ENCODE measurements at places on chromosomes 6 and 20. TPM values are rescaled to one million over a fixed set of nuclear protein-coding genes. Genes with fewer than 3 reads are reported as not detected.

CGA gene
- total RNA-seq = not detected

ADAT2 gene
- 4.4 TPM for total RNA-seq

LST1 gene
- total RNA-seq = not detected

IL17A gene
- total RNA-seq = not detected

SLC35D3 gene
- total RNA-seq = not detected

IER3 gene
- total RNA-seq = 201 TPM

CRIP3 gene
- not detected for total RNA-seq

RAD21L1 gene
- not detected for total RNA-seq

ECT2L gene
- not detected for total RNA-seq

DNMT3B gene
- total RNA-seq = 18.7 TPM

COL19A1 gene
- not detected for total RNA-seq

NR2E1 gene
- total RNA-seq = not detected

ARMC12 gene
- total RNA-seq = 0.89 TPM

PPP1R16B gene
- total RNA-seq = not detected

ZC2HC1B gene
- total RNA-seq = not detected

ZC3H12D gene
- total RNA-seq = not detected

CD83 gene
- 1.1 TPM for total RNA-seq

BHLHE23 gene
- total RNA-seq = not detected

MRPL18 gene
- 48.2 TPM for total RNA-seq

B3GAT2 gene
- total RNA-seq = not detected
